ENCODE measurements at places on chromosomes 16 and 17.

DNA sequence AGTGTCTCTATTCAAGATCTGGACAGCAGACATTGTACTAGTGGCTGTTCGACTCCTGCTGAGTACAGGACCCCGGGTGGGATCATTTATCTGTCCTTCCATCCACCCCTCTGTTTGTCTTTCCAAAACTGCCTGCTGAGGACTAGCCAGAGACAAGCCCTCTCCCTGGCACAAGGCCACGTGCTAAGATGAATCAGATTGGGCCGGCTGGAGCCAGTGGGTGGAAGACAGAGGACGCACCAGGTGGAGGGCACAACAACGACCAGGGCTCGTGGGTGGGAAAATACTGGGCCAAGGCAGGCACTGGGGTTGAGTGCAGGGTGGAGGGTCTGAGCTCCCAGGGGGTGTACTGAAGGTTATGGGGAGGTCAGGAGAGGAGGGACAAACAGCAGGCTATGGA lies 1.4 kb upstream of the CA7 start:
- DNase-seq = no peak

GRCh38 chr17:75487351-75488070 lies 27.8 kb downstream of the CASKIN2 start:
- DNase-seq = peak; percentile 7

GRCh38 chr17:62805234-62805633 lies 2.9 kb downstream of the MARCHF10 start:
- no peak for DNase-seq

GRCh38 chr16:20614186-20615141 lies 38.3 kb upstream of the ACSM2B start:
- no peak for DNase-seq

DNA sequence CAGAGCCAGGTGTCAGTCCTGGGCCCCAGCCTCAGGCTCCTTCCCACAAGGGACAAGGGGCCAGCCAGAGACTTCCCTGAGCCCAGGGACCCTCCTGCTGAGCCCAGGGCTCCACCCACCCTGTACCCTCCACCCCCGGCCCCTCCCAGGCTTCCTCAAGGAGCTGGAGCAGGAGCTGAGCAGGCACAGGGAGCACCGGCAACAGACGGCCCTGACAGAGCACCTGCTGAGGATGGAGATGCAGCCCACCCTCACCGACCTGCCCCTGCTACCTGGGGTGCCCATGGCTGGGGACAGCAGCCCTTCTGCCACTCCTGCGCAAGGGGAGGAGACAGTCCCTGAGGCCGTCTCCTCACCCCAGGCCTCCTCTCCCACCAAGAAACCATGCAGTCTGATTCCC lies 4.5 kb downstream of the SCRN2 start:
- DNase-seq = no peak

- no peak for DNase-seq
Observed at GRCh38 chr17:62995377-62995885, 29.4 kb downstream of the TANC2 start.

- DNase-seq = no peak
Observed at GRCh38 chr17:8846768-8847211, 20.7 kb downstream of the PIK3R6 start.

DNA sequence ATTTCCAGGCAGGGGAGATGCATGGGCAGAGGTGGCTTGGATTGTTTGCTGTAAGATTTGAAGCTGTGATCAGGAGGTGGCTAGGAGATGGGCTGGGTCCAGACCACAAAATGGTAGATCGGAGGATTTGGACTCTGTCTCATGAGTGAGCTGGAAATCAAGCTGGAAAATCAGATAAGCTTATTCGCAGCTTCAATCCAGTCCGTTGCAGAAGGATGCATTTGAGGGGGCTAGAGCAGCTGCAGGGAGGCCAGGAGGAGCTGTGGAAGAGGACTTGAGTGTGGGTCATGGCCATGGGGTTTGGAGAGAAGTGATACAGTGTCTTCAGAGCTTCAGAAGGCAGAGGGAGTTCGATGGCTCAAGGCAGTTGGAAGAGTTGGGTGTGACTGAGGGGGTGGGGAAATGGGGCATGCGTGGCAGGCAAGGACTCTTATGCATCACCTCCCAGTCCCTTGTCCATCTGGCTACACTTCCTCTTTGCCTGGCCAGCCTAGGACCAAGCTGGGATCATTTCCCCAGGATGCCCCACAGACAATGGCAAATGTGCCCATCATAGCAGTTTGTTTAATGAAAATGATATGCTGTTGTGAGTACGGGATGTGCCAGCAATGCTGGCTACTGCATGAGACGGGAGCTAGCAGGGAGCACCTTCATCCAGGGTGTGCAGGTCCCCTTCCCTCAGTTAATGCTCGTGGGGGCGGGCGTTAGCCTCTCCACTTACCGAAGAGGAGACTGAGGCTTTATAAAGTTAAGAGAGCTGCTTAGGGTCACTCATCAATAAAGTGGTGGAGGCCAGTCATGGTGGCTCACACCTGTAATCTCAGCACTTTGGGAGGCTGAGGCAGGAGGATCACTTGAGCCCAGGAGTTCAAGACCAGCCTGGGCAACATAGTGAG lies 20.6 kb downstream of the QPRT start:
- DNase-seq = no peak

DNA sequence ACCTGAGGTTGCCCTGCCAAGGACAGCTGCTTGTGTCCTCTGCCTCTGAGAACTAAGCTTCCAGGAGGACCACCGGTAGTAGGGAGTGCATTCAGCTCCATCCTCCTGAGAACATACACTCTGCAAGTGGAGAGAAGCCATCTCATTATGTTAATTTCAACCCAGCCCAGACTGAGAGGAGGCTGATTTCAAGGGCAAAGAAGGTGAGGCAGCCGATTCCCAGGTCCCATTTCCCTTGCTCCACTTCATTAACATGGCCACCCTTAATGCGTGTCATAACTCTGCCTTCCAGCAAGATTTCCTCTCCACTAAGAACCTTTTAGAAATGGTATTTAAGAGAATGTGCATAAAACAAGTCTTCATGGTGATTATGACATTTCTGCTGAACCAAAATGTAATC lies 72.5 kb downstream of the CDH13 start:
- DNase-seq = no peak

GRCh38 chr16:75820672-75821071 lies 94.4 kb upstream of the CPHXL start:
- DNase-seq = no peak

DNA sequence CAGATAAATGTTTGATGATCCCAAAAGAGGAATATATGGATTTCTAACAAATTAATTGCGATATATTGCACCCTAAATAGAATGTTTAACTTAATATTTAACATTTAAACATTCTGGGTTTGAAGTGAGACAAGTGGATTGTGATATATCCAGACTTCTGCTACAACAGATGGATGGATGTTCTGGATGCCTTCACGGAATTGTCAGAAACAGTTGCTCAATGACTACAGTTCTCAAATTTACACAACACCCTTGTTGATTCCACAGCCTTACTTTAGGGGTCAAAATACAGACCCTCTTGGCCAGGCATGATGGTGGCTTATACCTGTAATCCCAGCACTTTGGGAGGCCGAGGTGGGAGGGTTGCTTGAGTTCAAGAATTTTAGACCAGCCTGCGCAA lies 250.8 kb downstream of the RBFOX1 start:
- DNase-seq = no peak

GRCh38 chr16:81239367-81240121 lies 1.1 kb downstream of the BCO1 start:
- DNase-seq = no peak

GRCh38 chr16:49148410-49148809 lies 133.2 kb downstream of the CBLN1 start:
- DNase-seq = no peak

- no peak for DNase-seq
Observed at GRCh38 chr17:42276609-42277341, 584 bp upstream of the STAT5B start.

DNA sequence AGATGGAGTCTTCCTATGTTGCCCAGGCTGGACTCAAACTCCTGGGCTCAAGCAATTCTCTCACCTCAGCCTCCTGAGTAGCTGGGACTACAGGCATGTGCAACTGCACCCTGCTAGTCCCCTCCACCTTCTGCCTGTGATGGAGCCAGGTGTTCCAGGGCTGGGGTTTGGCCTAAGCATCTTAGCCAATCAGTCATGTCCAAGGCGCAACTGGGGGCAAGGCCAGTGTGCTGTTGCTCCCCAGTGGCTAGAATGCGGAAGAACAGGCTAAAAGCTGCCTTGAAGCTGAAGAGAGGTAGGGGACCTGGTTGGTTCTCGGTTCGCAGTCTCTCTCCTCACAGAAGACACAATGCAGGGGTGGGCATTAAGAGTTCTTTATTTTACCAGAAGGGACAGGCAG lies 18.6 kb downstream of the FLOT2 start:
- no peak for DNase-seq

DNA sequence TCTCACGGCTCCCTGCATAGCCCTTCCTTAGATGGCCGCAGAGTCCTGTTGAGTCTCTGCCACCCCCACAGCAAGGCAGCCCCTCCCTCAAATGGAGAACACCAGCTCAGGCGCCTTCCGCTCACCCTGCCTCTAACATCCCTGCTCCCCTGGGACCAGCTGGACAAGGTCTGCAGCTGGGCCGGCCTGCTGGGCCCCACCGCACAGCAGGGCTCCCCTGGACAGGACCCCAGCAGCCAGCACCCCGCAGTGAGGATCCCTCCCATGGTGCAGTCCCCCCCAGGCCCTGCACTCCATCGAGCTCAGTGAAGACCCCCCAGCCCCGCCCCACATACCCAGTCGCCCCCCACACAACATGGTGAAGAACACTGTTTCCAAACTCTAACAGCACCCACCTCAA lies 10.2 kb downstream of the ATP2A3 start:
- no peak for DNase-seq

GRCh38 chr17:57357392-57357784 lies 101.1 kb downstream of the MSI2 start:
- no peak for DNase-seq

GRCh38 chr17:3622977-3623594 lies 13.0 kb downstream of the SHPK start:
- DNase-seq = no peak

DNA sequence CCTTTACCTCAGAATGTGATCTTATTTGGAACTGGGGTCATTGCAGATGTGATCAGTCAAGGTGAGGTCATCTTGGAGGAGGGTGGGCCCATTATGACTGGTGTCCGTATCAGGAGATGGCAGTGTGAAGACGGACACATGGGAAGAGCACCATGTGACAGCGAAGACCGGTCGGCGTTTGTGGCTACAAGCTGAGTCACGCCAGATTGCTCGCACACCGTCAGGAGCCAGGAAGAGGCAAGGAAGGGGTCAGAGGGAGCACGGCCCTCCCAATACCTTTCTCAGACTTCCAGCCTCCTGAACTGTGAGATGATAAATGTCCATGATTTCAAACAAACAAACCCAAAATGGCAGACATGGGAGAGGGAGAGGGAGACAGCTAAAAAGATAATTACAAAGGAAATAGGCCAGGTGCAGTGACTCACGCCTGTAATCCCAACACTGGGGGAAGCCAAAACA lies 13.2 kb downstream of the STARD3 start:
- DNase-seq = no peak

DNA sequence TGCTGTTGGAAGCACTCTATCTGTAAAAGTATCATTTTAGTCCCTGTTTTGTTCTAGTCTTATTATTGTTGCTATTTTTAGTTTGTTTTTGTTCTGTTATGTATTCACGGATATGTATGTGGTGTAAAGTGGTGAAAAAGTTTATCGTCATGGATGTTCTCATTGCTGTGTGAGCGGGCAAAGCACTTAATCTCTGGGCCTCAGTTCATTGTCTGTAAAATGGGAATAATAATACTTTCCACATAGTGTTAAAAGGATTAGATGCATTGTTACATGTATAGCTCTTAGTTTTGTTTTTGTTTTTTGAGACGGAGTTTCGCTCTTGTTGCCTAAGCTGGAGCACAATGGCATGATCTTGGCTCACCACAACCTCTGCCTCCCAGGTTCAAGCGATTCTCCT lies 19.8 kb downstream of the TAOK1 start:
- DNase-seq = no peak

DNA sequence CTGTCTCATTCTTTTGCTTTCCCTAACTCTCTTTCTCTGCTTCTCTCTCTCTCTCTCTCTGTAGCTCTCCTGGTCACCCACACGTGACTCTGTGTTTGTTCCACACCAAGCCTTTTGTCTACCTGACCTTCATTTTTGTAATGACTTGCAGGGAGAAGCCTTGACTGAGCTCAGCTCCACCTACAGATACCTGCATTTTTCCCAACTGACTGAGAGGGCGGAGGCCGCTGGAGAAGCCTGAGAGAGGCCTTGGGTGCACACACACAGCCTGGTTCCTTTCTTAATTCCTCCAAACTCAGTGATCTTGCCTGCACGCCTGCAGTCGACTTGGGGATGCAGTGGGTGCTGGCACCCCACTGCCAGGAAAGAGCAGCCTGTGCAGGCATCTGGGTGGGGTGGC lies 68.8 kb downstream of the LYRM1 start:
- no peak for DNase-seq

GRCh38 chr17:56314026-56314425 lies 160.8 kb downstream of the ANKFN1 start:
- DNase-seq = no peak

DNA sequence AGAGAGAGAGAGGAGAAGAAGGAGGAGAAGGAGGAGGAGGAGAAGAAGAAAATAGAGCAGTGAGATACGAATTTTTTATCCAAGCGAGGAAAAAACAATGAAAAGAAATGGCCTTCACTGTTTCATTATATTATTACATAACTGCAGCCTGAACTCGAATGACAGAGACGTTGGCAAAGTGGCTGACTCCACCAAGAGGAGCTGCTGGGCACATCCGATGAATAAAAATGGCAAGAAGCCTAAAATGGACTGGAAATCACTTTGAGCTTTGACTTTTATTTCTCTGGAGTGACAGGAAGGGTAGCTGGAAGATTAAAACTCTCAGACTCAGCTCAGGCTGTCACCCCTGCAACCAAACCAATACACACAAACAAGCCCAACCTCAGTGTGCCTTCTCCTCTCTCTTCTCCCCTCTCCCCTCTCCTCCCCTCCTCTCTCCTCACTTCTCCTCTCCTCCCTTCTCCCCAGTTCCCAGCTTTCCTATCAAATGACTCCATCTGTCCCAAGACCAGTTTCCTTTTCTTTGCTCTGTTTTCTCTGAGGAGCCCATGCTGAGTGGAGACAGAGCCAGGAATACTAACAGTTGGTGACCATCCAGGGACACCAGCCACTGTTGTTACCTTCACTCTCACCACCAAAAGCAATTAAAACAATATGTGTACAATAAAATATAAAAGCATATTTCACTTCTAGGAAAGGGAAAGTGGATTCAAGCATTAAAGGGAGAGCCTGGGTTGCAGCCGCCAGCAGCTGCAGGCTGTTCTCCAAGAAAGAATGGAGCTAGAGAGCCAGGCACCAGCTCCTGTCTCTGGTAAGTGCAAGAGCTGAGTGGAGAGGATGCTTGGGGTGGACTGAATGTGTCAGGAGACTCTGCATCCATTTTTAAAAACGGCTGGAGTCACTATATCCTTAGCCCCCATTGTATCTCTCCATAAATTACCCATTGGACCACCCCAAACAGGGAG lies 51.2 kb downstream of the SOX9 start:
- DNase-seq = no peak

All from stimulated activated CD8-positive, alpha-beta memory T cell treated with anti-CD3 and anti-CD28 coated beads, Interleukin-2, amount 100 ng/mL, for 1 hour (primary cell).